Lung (tissue), 17 donors: ENCODE measurements at places on chromosomes 5 and 9. TPM values are rescaled to one million over a fixed set of nuclear protein-coding genes. Genes with fewer than 3 reads are reported as not detected.

Gene IL5
- total RNA-seq: not detected

Gene POLR3G
- total RNA-seq: 1.3 TPM

Gene PCDH1
- total RNA-seq: 70.2 TPM

- no peak for DNase-seq
Measured at GRCh38 chr9:8078641-8079140, 279.1 kb upstream of the DMAC1 start.

GRCh38 chr5:170267431-170268152 lies 30.0 kb downstream of the LCP2 start:
- DNase-seq: peak; percentile 80

DNA sequence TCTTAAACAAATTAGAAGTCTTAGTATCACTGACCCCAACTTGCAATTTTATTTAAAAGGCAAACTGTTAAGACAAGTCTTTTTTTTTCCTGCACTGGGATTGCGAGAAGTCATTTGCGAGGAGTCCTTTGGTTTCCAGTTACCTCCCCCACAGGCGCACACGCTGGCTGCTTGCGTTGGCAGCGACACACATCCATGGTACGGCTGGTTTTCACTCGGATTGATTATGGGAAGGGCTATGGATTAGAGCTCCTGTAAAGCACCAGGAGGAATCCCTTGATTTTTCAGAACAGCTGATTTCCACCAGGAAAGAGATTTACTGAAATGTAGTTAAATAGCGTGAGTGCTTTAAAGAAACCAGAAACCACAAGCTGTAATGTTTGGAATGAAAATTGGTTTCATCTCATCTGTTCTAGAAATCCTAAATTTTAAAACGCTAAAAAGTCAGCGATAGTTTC lies 737 bp downstream of the SLC1A3 start:
- DNase-seq: no peak
